ENCODE measurements at places on chromosomes 16 and 17. TPM values are rescaled to one million over a fixed set of nuclear protein-coding genes. Genes with fewer than 3 reads are reported as not detected.

The CES3 gene
- 0.39 TPM for total RNA-seq

The BTBD17 gene
- total RNA-seq: not detected

The MMP25 gene
- total RNA-seq: not detected

The MVP gene
- total RNA-seq: 476 TPM

The KRT27 gene
- not detected for total RNA-seq

The HES7 gene
- total RNA-seq: not detected

The SPN gene
- not detected for total RNA-seq

The MRTFB gene
- total RNA-seq: 14.3 TPM

The HOXB3 gene
- 11.1 TPM for total RNA-seq

The CHRNE gene
- 2.8 TPM for total RNA-seq

The KRT25 gene
- not detected for total RNA-seq

The KRTAP3-1 gene
- total RNA-seq: not detected

The OTOP3 gene
- not detected for total RNA-seq

The GJC1 gene
- total RNA-seq: 40.1 TPM

The CFAP97D1 gene
- not detected for total RNA-seq

The SP6 gene
- total RNA-seq: 0.07 TPM

The SGCA gene
- total RNA-seq: 23.8 TPM

The METTL9 gene
- 141 TPM for total RNA-seq

The MARCHF10 gene
- under 0.01 TPM for total RNA-seq

The TEX19 gene
- total RNA-seq: not detected

The GLG1 gene
- total RNA-seq: 369 TPM

The STH gene
- not detected for total RNA-seq

The SMPD3 gene
- 0.07 TPM for total RNA-seq

The CCT6B gene
- 0.52 TPM for total RNA-seq

The LRRC36 gene
- total RNA-seq: not detected

The GPR142 gene
- 0.26 TPM for total RNA-seq

The KRTAP2-3 gene
- 0.56 TPM for total RNA-seq

The GNAO1 gene
- 0.17 TPM for total RNA-seq

The TOM1L1 gene
- 18.1 TPM for total RNA-seq

The RTN4RL1 gene
- total RNA-seq: 0.46 TPM

The TMEM100 gene
- total RNA-seq: 3.1 TPM

The AOC3 gene
- 1.3 TPM for total RNA-seq

Data from smooth muscle cell of the pulmonary artery (primary cell).